Activated CD4-positive, alpha-beta T cell treated with anti-CD3 and anti-CD28 coated beads, Interleukin-2, amount 10 ng/mL, durations not matched to agents 24 days and 14 days (primary cell): ENCODE measurements at places on chromosomes 12 and 14. TPM values are rescaled to one million over a fixed set of nuclear protein-coding genes. Genes with fewer than 3 reads are reported as not detected.

DNA sequence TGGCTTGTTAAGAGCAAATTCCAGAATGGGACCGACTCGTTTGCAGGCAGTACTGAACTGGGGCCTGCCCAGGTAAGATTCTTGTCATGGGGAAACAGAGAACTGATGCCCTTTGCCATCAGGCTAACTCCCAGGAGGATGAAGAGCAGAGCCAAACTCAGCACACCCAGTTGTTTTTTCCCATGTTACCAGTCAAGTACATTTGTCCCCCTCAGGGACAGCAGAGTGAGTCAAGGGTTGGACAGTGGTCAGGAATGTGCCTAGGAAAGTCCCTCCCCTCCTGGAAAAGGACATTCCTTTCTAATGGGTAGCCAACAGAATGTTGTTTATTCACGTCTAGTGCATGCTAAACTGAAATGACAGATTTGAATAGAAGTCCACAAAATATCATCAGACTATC lies 1.6 kb downstream of the ART4 start:
- H3K27ac ChIP-seq = no peak overlapping the region
- H3K27me3 ChIP-seq = peaks cover 7% of the 10 kb centered on the region
- no peak for DNase-seq
- H3K4me1 ChIP-seq = peaks cover 5% of the 10 kb centered on the region

UTP20 gene
- total RNA-seq = 46.4 and 47.4 TPM in 2 replicates

DNA sequence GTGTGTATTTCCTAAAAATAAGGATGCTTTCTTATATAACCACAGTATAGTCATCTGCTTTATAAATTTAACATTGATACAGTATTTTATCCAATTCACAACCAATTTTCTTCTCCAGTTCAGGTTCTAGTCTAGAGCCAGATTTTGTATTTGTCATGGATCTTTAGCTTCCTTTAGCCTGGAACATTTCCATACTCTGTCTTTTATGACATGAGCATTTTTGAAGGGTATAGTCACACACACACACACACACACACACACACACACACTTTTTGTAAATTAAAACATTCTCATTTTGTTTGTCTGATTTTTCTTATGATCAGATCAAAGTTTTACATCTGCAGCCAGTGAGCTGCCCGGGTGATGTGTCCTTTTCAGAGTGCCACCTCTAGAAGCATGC lies 25.4 kb downstream of the CGRRF1 start:
- H3K4me1 ChIP-seq = peaks cover 4% of the 10 kb centered on the region
- no peak overlapping the region for H3K27ac ChIP-seq
- H3K36me3 ChIP-seq = peaks cover 5% of the 10 kb centered on the region
- H3K27me3 ChIP-seq = no peaks in the 10 kb centered on the region

DNA sequence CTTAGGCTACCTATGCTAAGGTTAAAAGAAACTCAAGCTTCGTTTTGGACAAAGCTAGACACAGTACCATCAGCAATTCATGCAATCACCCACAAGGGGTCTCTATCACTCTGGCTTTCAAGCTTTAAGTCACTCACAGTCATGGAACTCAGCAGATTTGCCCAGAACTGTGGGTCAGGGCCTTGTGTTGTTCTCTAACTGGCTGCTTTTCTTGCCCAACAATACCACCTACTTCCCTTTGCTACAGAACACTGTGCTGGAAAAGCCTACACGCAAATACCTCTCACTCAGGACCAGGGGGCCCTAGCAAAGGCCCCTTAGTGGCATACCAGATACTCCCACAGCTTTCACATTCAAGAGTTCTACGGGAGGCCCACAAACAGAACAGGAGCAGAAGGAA lies 9.1 kb downstream of the NEMP1 start:
- H3K4me1 ChIP-seq = peaks cover 45% of the 10 kb centered on the region
- H3K27ac ChIP-seq = peak overlapping the region; percentile 89

DNA sequence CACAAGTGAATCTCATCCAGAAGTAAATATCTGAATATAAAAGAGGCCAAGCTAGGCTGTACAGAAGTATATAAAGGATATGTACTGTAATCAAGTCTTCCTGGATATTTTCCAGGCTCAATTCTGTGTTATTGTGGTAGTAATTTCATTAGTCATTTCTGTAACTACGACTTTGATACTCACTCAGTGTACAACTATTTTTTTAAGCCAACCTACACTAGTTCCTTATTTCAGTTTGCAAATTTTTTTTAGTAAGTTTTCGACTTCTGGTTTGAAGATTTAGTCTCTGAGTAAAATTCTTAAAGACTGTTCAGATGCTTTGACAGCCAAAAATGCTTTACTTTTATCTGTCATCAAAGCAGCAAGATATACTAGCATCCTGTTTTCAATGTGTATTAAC lies 130.8 kb downstream of the CAPZA3 start:
- no peak overlapping the region for H3K27ac ChIP-seq
- H3K4me3 ChIP-seq = no peak overlapping the region
- DNase-seq = no peak
- H3K36me3 ChIP-seq = no peaks in the 10 kb centered on the region
- H3K4me1 ChIP-seq = peaks cover 5% of the 10 kb centered on the region

- peak overlapping the region; percentile 23 for H3K27ac ChIP-seq
- peaks cover 35% of the 10 kb centered on the region for H3K36me3 ChIP-seq
- DNase-seq = no peak
- H3K27me3 ChIP-seq = no peaks in the 10 kb centered on the region
Measured at GRCh38 chr12:42360747-42361403, 34.9 kb downstream of the PPHLN1 start.

MIP gene
- total RNA-seq = not detected in 2 replicates

DNA sequence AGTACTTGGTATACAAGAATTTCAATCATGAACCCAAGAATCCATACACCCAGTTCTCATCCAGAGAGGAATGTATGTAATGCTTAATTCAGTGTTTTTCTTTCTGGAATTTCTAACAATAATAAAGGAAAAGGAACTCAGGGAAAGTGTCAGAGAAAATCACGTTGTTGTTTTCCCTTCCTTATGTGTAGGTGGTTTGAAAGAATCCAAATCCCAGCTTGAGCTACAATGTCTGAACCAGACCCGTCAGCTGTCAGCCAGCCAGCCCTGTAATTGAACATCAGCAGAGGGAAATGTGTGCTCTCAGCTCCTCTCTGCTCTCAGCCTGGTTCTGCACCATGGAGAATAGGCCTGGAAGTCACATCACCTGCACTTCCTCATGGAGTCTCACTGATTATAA lies 126.5 kb downstream of the TMEM30B start:
- H3K4me1 ChIP-seq = no peaks in the 10 kb centered on the region
- no peak for DNase-seq
- no peak overlapping the region for H3K27ac ChIP-seq
- H3K36me3 ChIP-seq = no peaks in the 10 kb centered on the region
- H3K4me3 ChIP-seq = no peak overlapping the region
- H3K27me3 ChIP-seq = peaks cover 2% of the 10 kb centered on the region

LIN7A gene
- total RNA-seq = 0.31 and 0.51 TPM in 2 replicates

TMEM19 gene
- 10.2 and 13.5 TPM in 2 replicates for total RNA-seq

- H3K4me1 ChIP-seq = no peaks in the 10 kb centered on the region
- no peaks in the 10 kb centered on the region for H3K27me3 ChIP-seq
- no peak for DNase-seq
- no peaks in the 10 kb centered on the region for H3K36me3 ChIP-seq
- no peak overlapping the region for H3K4me3 ChIP-seq
- no peak overlapping the region for H3K27ac ChIP-seq
Measured at GRCh38 chr14:48805315-48805714, 780.9 kb downstream of the RPS29 start.

DNA sequence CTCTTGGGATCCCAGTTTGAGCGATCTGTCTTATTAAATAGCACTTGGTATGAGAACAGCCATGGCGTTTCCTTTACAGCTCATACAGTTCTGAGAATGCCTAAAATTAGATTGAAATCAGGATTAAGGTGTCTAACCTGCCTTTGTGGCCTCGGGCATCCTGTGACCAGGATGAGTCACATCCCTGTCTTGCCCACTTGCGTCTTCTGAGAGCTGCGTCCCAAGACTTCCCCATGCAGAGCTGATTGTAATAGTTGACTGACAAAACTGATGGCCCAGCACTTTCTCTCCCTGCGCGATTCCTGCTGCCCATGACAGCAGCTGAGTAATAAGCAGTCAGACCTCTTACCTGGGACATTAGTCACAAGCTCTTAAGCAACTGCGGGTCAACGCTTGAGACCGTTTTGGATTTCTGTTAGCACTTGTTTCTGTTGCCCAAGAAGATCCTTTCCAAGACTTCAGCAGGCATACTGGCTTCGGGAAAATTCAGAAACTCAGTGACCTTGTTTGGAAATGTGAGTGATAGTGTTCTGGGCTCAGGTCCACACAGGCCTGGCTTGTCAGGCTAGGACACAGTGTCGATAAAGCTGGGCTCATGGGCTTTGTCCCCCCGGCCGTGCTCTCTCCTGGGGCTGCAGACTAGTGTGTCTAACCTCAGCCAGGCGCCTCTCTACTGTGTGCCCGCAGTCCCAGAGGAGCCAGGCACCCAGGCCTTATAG lies 169.9 kb upstream of the HIF1A start:
- peaks cover 57% of the 10 kb centered on the region for H3K36me3 ChIP-seq
- peak overlapping the region; percentile 65 for H3K27ac ChIP-seq
- peak overlapping the region; percentile 66 for H3K4me3 ChIP-seq
- peak; percentile 87 for DNase-seq
- H3K4me1 ChIP-seq = peaks cover 77% of the 10 kb centered on the region
- H3K27me3 ChIP-seq = no peaks in the 10 kb centered on the region

DNA sequence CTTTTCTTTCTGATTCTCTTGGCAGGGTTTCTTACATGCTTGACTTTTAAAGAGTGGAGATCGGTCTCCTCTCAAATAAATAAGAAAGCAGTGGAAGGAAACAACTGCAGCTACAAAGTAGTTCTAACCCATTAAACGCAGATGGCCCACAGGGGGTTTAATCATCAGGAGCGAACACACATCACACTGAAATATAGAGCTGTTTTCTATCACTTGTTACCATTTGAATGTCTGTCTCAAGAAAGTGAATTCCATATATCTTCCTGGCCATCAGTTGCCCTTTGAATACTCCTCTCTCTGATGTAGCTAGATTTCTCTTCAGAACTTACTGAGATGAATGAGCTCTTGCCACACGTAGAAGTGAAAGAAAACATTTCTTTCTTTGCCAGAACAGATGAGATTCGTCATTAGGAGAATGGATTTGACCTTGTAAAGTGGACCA lies 29.1 kb downstream of the ALX1 start:
- H3K4me3 ChIP-seq = no peak overlapping the region
- no peaks in the 10 kb centered on the region for H3K36me3 ChIP-seq
- H3K27ac ChIP-seq = no peak overlapping the region
- no peaks in the 10 kb centered on the region for H3K4me1 ChIP-seq
- DNase-seq = no peak

- H3K4me1 ChIP-seq = peaks cover 17% of the 10 kb centered on the region
- H3K4me3 ChIP-seq = no peak overlapping the region
- H3K27me3 ChIP-seq = peaks cover 25% of the 10 kb centered on the region
- no peak overlapping the region for H3K27ac ChIP-seq
Measured at GRCh38 chr14:72906316-72906715, 12.4 kb upstream of the DPF3 start.

DNA sequence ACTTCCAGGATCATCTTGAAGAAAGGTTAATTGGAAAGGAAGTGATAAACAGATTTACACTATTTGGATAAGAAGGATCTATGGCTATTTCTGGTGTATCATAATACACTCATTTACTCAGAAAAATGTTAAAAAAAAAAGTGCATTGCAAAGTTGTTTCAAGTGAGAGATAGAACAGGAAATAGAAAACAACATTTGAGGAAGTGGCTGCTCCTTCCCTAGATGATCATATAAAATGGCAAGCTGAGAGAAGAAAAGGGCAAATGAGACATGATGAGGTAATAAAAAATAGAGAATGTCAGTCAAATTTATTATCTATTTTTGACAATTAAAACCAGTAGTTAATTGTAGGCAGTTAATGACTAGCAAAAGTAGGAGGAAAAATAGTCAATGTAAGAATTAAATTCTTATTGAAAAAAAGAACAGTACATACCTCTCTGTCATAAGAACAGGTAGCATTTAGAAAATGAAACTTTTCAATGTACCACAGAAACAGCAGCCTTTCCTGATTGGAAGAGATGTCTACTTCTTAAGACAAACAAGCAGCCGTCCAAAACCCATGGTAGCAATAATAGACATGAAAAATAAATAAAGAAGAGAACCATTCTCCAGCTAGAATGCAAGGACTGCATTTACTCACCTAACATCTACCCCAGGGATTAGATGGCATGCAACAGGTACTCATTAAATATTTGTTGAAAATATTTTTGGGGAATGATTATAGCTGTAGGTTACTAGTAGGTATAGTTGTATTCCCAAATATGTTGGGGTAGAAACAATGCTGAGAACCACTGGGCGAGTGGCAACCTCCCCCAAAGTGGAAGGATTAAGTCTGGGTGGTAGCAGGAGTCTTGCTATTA lies 63.9 kb upstream of the GRIP1 start:
- no peak for DNase-seq
- H3K4me3 ChIP-seq = no peak overlapping the region
- no peak overlapping the region for H3K27ac ChIP-seq
- no peaks in the 10 kb centered on the region for H3K36me3 ChIP-seq
- peaks cover 14% of the 10 kb centered on the region for H3K27me3 ChIP-seq
- H3K4me1 ChIP-seq = peaks cover 4% of the 10 kb centered on the region

NAV3 gene
- total RNA-seq = not detected in 2 replicates

TEX52 gene
- total RNA-seq = 0.17 TPM in 1 of 2 replicates, not detected in the other

DNA sequence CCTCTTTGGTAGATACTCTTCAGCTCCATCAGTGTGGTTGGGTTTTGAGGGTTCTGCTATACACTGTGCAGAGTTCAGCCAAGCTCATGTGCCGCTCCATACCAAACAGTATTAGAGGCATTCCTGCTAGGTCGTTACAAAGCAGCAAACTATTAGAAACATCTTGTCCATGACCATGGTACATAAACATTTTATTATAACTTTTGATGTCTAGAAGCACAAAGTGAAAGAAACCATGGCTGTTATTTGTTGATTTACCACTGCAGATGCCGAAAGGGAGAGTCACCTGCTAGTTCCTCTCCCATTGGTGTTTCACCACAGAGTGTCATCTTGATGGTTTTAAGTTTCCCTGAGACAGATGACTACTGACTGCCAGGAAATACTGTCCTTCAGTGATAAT lies 242.0 kb downstream of the ADAMTS20 start:
- no peaks in the 10 kb centered on the region for H3K4me1 ChIP-seq
- H3K36me3 ChIP-seq = no peaks in the 10 kb centered on the region
- no peak overlapping the region for H3K27ac ChIP-seq
- H3K27me3 ChIP-seq = no peaks in the 10 kb centered on the region
- H3K4me3 ChIP-seq = no peak overlapping the region

GRCh38 chr12:29750131-29750927 lies 33.4 kb downstream of the TMTC1 start:
- no peak for DNase-seq
- peaks cover 4% of the 10 kb centered on the region for H3K4me1 ChIP-seq
- H3K27me3 ChIP-seq = no peaks in the 10 kb centered on the region
- H3K27ac ChIP-seq = no peak overlapping the region

DNA sequence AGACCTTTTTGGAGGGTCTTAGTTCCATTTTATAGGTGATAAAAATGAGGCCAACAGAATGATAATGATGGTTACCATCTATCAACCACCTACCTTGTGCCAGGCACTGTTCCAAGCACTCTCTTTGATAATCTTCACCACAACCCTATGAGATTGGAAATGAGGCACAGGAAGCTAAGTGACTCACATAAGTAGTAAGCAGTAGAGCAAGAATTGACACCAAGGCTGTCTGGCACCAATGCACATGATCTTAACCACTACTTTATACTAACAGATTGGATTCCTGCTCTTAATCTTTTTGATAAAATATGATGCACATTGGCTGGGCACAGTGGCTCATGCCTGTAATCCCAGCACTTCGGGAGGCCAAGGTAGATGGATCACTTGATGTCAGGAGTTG lies 91.4 kb downstream of the DRAM1 start:
- H3K36me3 ChIP-seq = no peaks in the 10 kb centered on the region
- H3K4me3 ChIP-seq = no peak overlapping the region
- H3K4me1 ChIP-seq = peaks cover 8% of the 10 kb centered on the region
- no peak overlapping the region for H3K27ac ChIP-seq

DHRS4L2 gene
- total RNA-seq = 22.1 and 22.5 TPM in 2 replicates

GRCh38 chr14:98177551-98177950 lies 1094.4 kb downstream of the BCL11B start:
- H3K4me1 ChIP-seq = peaks cover 84% of the 10 kb centered on the region
- H3K36me3 ChIP-seq = peaks cover 2% of the 10 kb centered on the region
- H3K27ac ChIP-seq = peak overlapping the region; percentile 96
- no peaks in the 10 kb centered on the region for H3K27me3 ChIP-seq
- DNase-seq = peak; percentile 88
